Thoracic aorta (tissue), 2 donors: ENCODE measurements at places on chromosomes 2 and 18.

GRCh38 chr2:583666-584065 is 93.5 kb downstream of the TMEM18 start:
- DNase-seq: no peak

- DNase-seq: no peak
Observed at GRCh38 chr2:127254386-127254981, 34.4 kb upstream of the CYP27C1 start.

DNA sequence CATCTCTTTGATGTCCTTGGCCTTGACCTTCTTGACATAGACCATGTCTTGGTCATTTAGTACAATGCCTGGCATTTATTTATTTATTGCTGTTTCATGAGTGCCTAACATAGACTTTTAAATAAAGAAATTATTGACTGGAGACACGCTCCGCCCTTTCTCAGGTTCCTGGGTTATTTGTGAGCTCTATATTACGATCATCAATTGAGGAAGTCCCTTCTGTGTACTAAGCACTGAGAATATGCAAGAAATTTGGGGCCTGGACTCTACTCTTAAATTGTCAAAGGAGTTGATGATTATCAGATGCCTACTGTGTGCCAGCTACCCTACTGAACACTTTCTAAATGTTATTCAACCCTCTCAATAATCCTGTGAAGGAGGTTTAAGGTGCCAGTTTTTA is 19.7 kb upstream of the TET3 start:
- DNase-seq: no peak

DNA sequence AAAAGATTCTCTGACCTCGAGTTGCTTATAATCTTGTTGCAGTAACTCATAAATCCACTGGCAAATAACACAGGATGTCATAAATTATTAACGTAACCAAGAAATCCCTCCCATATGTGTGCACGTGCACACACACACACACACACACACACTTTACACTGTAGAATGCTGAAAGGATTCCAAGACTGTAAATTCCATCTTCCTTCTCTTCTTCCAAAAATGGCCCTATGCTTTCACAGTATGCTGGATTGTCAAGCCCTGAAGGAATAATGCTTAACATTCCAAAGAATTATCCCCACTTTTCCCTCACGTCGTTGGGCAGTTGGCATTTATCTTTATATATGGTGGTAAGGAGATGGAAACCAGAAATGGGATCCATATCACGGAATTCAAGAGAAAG is 117.5 kb upstream of the CRIM1 start:
- no peak for DNase-seq

DNA sequence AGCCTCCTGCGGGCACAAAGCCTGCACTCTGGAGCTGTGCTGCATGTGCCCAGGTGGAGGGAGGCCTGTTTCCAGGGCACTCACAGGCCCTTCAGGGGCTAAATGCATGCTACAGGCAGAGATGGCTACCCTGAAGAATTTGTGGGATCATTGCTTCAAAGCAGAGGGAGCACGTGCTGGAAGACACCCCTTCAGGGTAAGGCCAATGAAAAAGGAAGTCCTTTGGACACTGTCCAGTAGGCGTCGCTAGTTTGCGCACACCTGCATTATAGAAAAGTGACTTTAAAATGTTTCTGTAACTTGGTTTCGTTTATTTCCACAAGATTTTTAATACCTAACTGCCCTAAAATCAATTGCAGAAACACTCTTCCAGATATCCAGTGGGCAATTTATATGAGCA is 325.3 kb downstream of the ZNF516 start:
- DNase-seq: no peak

DNA sequence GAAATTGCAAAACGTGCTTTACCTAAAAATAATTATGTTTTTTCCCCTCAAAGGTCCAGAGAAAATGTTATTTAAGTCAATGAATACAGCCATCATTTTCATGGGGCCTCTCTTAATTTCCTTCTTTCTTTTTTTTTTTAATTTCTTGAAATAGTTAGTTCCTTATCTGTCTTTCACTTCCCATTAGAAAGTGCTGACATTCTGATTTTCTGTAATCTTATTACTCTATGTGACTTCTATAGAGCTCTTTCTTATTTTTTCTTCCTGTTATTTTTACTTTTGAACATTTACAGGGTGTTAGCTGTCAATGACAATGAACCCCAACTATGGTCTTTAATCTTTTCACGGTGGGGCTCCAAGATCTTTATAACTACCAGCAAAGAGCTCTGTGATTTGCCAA is 30.0 kb downstream of the CTLA4 start:
- DNase-seq: no peak

DNA sequence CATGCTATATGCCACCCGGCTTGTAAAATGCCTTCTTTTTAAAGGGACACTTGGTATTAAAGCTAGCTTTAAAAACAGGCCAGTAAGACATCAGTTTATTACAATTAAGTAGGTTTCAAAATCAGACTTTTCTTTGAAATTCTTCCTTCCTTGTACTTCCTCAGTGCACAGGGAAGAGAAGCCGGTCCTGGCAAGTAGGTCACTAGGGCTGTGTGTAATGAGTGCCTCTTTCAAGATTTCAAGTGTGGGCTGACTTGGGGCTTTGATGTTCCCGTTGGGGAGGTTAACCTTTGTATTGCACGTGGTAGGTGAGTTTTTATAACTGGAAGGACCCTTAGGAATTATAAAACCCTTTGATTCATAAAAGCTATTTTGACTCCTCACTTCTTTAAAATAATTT is 566.4 kb upstream of the ID2 start:
- DNase-seq: no peak

GRCh38 chr2:126657636-126658318 is 1.8 kb downstream of the GYPC start:
- peak; percentile 61 for DNase-seq

DNA sequence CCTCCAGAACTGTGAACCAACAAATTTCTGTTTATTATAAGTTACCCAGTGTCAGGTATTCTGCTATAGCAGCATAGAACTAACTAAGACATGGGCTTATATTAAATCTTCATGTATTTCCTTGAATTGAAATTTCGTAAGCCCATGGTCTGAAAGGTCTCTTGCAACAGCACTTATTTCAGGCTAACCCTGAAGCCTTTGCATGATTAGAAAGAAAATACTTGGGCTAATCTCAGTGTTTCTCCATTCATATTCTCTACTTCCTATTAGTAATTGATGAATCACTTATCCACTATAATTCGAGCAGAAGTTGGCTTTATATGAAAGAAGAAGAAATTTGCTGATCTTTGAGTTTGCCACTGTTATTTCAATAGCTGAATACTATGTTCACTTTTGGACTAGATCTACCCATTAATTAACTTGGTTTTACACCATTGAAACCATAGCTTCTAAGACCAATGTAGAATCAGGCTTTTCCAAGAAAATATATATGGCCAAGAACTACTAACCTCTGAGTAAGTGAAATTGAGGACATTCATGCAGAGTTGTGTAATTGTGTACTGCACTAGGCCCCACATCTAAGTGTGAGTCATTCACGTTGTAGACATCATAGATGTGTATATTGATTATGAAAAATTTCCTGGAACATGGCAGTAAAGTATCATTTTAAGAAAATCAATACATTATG is 731.6 kb downstream of the SOCS6 start:
- no peak for DNase-seq

GRCh38 chr2:213455316-213456008 is 171.2 kb downstream of the SPAG16 start:
- DNase-seq: no peak

DNA sequence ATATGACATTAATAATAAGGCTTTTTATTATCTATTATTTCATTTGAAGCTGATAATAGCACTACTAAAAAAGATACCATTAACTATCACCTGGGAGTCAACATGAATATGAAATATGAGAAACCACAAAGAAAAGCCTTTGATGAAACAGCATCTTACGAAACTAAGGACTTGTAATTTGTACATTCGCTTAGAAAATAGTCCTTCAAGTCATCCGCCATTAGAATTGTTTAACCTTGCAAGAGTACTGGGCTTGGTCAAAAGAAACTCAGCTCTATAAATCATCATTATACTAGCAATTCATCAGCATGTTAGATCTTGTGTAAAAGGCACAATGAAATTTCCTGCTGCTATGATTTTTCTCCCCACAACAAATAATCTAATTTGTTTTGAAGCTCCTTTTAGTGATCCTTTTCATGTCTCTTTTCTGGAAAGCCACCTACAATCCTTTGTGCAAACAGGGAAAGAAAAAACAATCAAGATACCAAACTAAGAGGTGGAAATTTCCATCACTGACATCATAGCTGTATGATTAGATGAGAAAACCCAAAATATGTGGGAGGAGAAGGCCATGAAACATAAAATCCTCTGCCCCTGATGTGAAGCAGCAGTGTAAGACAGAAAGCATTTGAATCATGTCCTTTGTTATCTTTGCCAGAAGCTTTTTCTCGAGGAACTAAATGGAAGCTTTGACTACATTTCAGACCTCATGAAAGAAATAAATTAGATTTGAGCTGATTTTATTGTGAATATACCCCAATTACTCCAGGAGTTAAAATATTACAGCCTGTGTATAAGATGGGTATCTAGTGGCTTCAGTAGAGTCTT is 31.2 kb downstream of the SCN9A start:
- DNase-seq: no peak

DNA sequence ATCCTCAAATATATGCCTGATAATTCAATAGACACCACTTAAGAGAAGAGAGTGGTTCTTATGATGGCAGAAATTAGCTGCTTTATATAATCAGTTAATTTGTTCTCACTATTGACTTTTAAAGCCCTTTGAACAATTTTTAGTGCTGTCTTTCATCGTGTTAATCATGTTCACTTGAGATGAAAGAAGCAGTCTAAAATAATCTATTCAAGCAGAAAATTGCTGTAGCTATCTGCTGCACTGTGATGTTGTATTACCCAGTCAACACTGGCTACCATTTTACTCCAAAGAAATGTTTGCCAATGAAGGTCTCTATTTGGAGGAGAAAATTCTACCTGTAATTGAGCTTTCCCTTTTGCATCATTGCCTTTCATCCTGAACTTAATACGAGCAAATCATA is 459.8 kb upstream of the FSIP2 start:
- no peak for DNase-seq

DNA sequence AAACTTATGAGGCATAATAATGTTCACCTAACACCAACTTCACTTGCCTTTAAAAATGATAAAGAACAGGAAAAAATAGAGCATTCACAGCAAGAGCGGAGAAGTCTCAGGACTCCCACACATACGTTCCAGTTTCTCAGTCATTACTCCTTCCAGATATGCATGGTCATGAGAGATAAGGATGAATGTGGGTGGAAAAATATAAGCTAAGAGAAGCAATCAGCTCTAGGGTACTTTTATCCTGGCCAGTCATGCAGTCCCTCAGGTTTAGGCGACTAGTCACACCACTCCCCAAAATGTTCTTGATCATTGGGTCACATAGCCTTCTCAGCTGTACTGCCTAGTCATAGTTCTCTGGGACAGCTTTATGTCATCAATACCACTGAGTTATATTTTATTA is 29.2 kb upstream of the CCDC178 start:
- DNase-seq: no peak

DNA sequence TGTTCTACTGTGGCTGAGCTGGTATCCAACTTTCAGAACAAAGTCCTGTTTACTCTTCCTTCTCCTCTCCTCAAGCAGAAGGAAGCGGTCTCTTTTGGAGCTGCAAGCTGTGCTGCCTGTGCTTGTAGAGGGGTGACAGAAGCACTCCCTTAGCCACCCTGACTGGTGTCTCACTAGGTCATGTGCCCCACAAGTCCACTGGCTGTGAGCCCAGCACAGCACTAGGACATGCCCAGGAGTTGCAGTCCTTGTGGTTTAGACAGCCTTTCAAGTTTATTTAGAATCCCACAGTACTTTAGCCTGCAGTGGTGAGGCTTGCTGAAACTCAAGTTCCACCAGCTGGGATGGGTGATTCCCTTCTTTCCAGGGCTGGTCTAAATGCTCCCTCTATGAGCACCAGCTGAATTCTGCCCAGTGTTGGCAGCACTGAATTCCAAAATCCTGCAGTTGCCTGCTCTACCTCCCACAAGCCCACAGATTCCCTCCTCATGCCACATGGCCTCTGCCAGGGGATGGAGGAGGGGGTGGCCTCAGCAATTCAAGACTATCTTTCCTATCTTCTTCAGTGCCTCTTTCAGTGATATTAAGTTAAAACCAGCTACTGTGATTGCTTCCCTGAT is 61.2 kb downstream of the CCDC85A start:
- DNase-seq: no peak

- DNase-seq: no peak
Observed at GRCh38 chr18:22093731-22094357, 75.5 kb upstream of the GATA6 start.

- DNase-seq: no peak
Observed at GRCh38 chr2:134108113-134108512, 145.8 kb upstream of the MGAT5 start.

DNA sequence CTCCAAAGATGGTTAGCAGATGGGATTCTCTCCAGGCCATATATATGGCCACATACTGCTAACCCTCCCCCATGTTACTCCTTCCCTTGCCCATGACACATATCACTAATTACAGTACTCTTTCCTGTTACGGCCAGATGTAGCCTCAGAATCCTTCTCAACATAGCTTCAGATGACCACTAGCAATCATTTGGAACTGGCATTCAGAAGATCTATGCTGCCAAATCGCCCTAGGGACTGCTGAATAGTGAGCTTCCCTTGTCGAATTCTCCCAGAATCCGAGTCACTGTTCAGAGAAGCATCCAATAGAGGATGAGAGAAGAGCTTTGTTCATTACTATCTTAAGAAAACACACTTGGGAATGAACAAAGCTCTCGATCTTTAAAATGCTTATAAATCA is 121.2 kb upstream of the TANK start:
- no peak for DNase-seq

DNA sequence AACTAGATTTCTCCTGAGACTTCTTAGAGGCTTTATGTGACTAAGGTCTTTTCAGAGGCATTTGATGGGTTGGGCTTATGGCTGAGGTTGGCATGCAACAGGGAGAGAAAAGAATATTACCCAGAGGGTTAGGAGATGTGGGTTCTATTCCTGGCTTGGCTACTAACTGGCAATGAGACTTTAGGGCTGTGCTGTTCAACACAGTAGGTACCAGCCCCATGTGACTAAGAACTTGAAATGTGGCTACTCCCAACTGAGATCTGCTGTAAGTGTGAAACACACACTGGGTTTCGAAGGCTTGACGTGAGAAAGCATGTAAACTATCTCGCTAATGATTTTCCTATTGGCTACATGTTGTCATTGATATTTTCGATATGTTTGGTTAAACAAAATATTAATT is 324.9 kb upstream of the SLC14A2 start:
- DNase-seq: no peak

GRCh38 chr2:223044916-223045700 is 6.9 kb upstream of the KCNE4 start:
- DNase-seq: no peak

DNA sequence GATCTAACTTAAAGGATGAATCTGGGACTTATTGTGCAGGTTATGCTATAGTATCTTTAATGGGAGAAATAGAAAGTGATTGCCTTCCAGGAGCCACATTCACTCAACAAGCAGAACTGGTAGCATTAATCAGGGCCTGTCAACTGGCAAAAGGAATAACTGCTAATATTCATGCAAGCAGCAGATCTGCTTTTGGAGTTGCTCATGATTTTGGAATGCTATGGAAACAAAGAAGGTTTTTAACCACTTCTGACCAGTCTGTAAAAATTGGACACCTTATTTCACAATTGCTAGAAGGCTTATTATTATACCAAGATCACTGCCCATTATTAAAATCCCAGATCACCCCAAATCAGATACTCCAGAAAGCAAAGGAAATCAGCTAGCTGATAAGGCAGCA is 200.4 kb downstream of the MREG start:
- no peak for DNase-seq

GRCh38 chr2:6826081-6826913 is 39.4 kb downstream of the CMPK2 start:
- no peak for DNase-seq
